ENCODE measurements at places on chromosomes 6 and 20.
A peak's percentile ranks its signal among the peaks of the same experiment; 100 is the strongest.

DNA sequence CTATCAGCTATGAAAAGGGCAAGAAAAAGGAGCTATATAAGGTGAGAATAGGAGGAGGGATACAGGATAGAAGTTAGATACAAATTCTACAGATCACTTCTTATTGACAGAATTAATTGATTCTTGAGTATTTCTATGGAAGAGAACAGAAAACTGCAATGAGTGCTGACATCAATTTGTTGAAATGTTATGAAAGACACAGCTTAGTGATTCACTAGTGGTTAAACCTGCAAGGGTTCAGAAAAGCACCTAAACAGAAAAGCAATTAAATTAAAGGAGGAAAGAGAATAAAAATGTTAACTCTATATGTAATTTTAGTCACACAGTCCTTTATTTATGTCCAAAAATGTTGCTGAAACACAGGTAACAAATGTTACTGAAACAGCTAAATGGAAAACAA, 254.4 kb upstream of the RUNX2 start:
- H3K4me3 ChIP-seq, result no peak overlapping the region
- H3K36me3 ChIP-seq, result no peaks in the 10 kb centered on the region
- H3K27me3 ChIP-seq, result no peaks in the 10 kb centered on the region
- H3K4me1 ChIP-seq, result no peaks in the 10 kb centered on the region

DNA sequence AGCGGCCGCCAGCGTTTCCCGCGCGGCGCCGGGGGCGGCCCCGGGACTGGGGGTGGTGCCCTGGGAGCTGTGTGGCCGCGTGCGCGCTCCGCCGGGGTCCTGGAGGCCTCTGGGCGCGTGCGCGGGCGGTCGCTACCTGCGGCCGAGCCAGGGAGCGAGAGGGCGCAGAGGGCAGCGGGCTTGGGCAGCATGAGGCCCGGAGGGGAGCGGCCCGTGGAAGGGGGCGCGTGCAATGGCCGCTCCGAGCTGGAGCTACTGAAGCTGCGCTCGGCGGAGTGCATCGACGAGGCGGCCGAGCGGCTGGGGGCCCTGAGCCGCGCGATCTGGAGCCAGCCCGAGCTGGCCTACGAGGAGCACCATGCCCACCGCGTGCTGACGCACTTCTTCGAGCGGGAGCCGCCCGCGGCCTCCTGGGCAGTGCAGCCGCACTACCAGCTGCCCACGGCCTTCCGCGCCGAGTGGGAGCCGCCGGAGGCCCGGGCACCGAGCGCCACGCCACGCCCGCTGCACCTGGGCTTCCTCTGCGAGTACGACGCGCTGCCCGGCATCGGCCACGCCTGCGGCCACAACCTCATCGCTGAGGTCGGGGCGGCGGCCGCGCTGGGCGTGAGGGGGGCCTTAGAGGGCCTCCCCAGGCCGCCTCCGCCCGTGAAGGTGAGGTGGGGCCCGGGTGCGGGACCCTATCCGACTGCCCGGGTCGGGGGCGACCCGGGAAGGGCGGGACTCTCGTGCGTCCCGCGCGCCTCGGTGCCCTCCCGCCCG, at the start of gene PM20D2:
Gene PM20D2 (plus strand): TSS at position 100 of the 762 bp plus-strand sequence. CDS start 90 bp downstream, at position 190.
- H3K4me3 ChIP-seq, result peak within 1 kb of the TSS; percentile 93
- DNase-seq, result peak; percentile 85
- H3K36me3 ChIP-seq, result no peaks in the 10 kb centered on the region
- H3K27ac ChIP-seq, result peak within 1 kb of the TSS; percentile 80
- peaks cover 7% of the 10 kb centered on the region for H3K4me1 ChIP-seq

DNA sequence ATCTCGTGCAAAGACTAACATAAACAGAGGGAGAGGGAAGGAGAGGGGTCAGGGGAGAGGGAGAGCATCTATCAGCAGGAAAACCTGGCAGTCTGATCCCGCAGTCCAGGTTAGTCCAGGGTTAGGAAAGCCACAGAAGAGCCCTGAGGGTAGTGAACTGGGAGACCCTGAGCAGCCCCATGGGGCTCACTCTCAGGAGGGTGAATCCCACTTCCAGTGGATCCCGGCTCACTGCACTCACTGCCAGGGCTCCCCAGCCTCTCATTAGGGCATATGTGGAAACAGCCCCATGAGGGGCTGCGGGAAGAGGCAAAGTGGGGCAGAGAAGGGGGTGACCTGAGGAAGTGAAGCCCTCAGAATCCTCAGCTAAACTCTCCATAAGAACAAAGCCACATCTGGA, 329.9 kb downstream of the UBE3D start:
- H3K4me3 ChIP-seq, result no peak overlapping the region
- no peaks in the 10 kb centered on the region for H3K27me3 ChIP-seq
- no peaks in the 10 kb centered on the region for H3K36me3 ChIP-seq
- no peak for DNase-seq
- H3K4me1 ChIP-seq, result no peaks in the 10 kb centered on the region
- no peak overlapping the region for H3K27ac ChIP-seq

DNA sequence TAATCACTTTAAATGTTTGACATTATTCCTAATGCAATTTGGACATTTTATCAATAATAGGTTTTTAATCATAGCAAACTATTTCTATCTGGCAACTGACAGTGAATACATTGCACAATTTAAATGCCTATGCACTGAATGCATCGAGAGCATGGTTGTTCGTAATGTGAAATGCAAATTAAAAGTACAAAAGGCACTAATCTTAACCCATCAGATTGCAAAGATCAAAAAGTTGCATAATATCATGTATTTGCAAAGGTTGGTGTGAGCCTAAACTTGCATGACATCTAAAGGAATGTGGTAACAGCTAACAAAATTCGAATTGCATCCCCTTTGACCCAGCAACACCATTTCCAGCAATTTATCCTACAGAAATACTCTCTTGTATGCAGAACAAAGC, 469.9 kb upstream of the IRAK1BP1 start:
- H3K27me3 ChIP-seq, result no peaks in the 10 kb centered on the region
- H3K4me1 ChIP-seq, result no peaks in the 10 kb centered on the region
- H3K36me3 ChIP-seq, result no peaks in the 10 kb centered on the region
- DNase-seq, result no peak

GRCh38 chr6:166286839-166287271, 21.3 kb downstream of the PRR18 start:
- H3K27me3 ChIP-seq, result no peaks in the 10 kb centered on the region
- DNase-seq, result peak; percentile 46
- no peak overlapping the region for H3K27ac ChIP-seq
- H3K4me1 ChIP-seq, result no peaks in the 10 kb centered on the region
- H3K36me3 ChIP-seq, result no peaks in the 10 kb centered on the region
- H3K4me3 ChIP-seq, result no peak overlapping the region

GRCh38 chr6:157676241-157676640, 146.8 kb upstream of the SNX9 start:
- no peak for DNase-seq
- no peaks in the 10 kb centered on the region for H3K27me3 ChIP-seq
- H3K27ac ChIP-seq, result no peak overlapping the region
- H3K4me1 ChIP-seq, result no peaks in the 10 kb centered on the region
- H3K4me3 ChIP-seq, result no peak overlapping the region

GRCh38 chr20:19540392-19540791, 217.7 kb upstream of the RIN2 start:
- no peaks in the 10 kb centered on the region for H3K36me3 ChIP-seq
- H3K27ac ChIP-seq, result no peak overlapping the region
- no peak overlapping the region for H3K4me3 ChIP-seq
- no peak for DNase-seq

DNA sequence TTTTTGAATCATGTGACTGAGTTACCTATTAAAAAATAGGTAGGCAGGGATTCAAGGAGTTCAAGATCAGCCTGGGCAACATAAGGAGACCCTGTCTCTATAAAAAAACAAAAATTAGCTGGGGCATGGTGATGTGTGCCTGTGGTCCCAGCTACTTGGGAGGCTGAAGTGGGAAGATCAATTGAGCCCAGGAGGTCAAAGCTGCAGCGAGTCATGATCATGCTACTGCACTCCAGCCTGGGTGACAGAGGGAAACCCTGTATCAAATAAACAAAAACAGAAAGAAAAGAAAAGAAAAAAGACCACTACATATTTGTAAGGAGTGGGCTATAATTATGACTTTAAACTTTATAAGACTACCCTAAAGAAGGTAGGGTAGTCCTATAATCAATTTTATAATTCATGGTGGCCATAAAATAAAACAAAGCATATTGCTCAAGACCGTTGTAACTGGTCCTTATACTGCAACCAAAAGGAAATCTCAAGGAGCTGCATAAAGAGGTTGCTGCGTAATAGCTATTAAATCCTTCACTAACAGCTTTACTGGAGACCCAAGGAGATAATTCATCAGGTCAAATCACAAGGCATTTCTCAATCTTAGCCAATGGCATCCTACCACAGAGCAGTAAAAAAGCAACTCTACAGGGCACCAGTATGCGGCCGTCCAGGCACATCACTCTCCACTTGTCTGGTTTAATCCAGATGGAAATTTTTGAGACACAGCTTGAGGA, 13.5 kb downstream of the PIGU start:
- no peak overlapping the region for H3K27ac ChIP-seq
- DNase-seq, result no peak
- no peak overlapping the region for H3K4me3 ChIP-seq
- H3K4me1 ChIP-seq, result no peaks in the 10 kb centered on the region

DNA sequence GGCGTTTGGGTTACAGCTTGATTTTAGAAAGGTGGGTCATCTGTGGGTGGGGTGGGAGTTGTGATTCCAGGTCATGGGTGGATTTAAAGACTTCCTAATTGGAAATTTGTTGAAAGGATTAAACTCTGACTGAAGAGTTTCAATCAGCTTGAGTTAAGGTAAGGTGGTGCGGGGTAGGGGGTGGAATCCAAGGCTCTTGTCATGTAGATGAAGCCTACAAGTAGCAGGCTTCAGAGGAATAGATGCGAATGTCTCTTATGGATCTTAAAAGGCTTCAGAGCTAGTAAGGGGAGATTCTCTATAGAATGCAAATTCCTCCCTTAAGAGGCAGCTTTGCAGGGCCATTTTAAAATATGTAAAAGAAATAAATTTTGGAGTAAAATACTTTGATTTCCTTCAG, 645.3 kb downstream of the FRK start:
- H3K4me1 ChIP-seq, result no peaks in the 10 kb centered on the region
- no peak overlapping the region for H3K4me3 ChIP-seq
- H3K36me3 ChIP-seq, result no peaks in the 10 kb centered on the region
- H3K27ac ChIP-seq, result no peak overlapping the region

- no peaks in the 10 kb centered on the region for H3K27me3 ChIP-seq
- no peak overlapping the region for H3K4me3 ChIP-seq
- no peaks in the 10 kb centered on the region for H3K4me1 ChIP-seq
- no peak for DNase-seq
Measured at GRCh38 chr20:1035466-1035865, 33.4 kb upstream of the RSPO4 start.

DNA sequence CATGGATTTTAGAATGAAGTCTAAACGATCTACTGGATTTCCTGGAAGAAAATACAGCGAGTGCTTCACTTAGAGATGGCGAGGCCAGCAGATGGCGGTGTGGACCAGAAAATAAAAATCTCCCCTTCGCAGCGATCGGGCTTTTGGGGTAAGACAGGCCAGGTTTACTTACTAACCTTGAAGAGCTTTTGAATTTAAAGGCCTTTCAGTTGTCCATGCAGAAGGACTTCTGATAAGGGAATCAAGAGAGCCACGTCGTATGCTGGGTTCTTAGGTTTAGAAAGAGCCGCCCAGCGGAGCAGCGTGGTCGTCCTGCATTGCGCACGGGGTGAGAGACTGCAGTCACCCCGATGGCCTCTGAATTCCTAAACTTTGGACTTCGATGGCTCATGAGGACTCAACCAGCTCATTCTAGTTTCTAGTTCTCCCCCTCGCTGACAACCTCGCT, 125.2 kb upstream of the RALGAPA2 start:
- H3K36me3 ChIP-seq, result no peaks in the 10 kb centered on the region
- H3K27me3 ChIP-seq, result no peaks in the 10 kb centered on the region
- DNase-seq, result no peak
- H3K4me1 ChIP-seq, result no peaks in the 10 kb centered on the region

- no peaks in the 10 kb centered on the region for H3K4me1 ChIP-seq
- DNase-seq, result peak; percentile 14
- H3K27ac ChIP-seq, result no peak overlapping the region
- H3K36me3 ChIP-seq, result no peaks in the 10 kb centered on the region
Measured at GRCh38 chr20:22653658-22654642, 69.6 kb upstream of the FOXA2 start.

- no peaks in the 10 kb centered on the region for H3K36me3 ChIP-seq
- no peaks in the 10 kb centered on the region for H3K4me1 ChIP-seq
- no peak overlapping the region for H3K4me3 ChIP-seq
- DNase-seq, result no peak
Measured at GRCh38 chr6:80435457-80435856, 329.0 kb downstream of the BCKDHB start.

- no peak overlapping the region for H3K4me3 ChIP-seq
- no peaks in the 10 kb centered on the region for H3K27me3 ChIP-seq
- DNase-seq, result no peak
- H3K27ac ChIP-seq, result no peak overlapping the region
- H3K36me3 ChIP-seq, result no peaks in the 10 kb centered on the region
- no peaks in the 10 kb centered on the region for H3K4me1 ChIP-seq
Measured at GRCh38 chr6:33728438-33728837, 16.9 kb upstream of the UQCC2 start.

DNA sequence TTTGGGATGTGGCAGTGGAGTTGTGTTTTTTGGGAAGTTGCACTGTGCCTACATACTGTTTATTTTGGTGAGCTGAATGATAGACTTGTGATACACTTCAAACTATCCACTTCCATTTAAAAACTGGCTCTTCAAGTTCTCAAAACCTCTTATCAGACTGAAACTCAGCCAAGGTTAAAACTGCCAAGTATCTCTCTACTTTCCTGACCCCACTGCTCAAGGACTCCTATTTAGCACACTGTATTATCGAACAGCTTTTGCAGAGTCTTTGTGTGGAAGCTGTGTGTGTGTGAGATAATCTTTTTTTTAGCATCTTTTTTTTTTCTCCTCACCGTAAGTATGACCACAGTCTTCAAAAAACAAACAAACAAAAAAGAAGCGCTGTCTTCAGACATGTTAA, 21.1 kb downstream of the STX11 start:
- H3K36me3 ChIP-seq, result no peaks in the 10 kb centered on the region
- no peak overlapping the region for H3K27ac ChIP-seq
- H3K27me3 ChIP-seq, result no peaks in the 10 kb centered on the region
- no peak for DNase-seq
- no peak overlapping the region for H3K4me3 ChIP-seq

DNA sequence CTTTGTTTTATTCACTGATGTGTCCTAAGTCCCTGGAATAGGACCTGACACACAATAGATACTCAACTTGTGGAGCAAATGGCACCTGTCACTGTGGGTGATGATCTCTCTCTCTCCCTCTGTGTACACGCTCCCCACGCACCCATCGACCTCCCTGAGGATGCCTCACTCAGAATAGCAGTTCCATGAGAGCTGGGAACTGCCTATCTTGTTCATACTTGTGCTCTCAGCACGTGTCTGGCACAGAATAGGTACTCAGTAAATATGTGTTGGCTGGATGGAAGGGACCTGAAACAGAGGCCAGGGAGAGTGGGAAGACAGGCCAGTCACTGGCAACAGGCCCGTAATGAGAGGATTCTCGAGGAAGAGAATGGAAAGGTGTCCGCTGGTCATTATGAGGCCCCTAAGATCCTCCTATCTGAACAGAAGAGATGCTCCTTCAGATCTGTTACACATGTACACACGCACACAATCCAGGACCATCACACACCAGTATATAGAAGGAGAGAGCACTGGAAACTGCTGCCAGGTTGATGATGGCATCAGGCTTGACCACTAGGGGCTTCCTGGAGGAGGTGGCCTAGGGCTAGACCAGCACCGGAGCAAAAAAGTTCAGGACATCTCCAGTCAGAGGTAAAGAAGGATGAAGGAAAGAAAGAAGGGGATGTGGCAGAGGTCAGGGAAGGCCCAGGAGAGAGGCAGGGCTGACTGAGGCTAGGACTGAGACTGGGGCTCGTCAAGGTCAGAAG, 30.9 kb downstream of the VEGFA start:
- H3K36me3 ChIP-seq, result no peaks in the 10 kb centered on the region
- no peak for DNase-seq
- H3K27me3 ChIP-seq, result no peaks in the 10 kb centered on the region
- no peak overlapping the region for H3K4me3 ChIP-seq

Data from kidney (tissue), 22 donors.